Activated T-helper 9 cell treated with anti-CD3 and anti-CD28 coated beads, Interleukin-2, amount 50 U/mL, for 16 hours (primary cell): ENCODE measurements at places on chromosomes 5 and 9.

GRCh38 chr9:91994422-91994821 is 44.4 kb upstream of the ROR2 start:
- no peak for DNase-seq

DNA sequence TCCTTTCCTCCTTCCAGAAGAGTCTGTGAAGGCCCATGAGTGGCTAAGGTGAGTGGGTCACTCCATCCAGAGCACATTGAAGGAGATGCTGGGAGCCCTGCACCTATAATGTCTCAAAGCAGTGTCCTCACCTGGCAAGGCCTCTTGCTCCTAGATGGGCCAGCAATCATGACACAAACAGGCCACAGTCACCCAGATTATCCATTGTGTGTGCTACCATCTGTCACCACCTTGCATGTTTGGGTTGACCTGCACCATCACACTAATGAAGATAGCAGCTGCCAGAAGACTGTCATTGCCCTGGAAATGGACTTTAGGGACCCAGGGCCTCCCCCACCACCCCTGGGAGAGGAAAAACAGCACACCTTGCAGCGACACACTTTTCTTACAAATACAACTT is 69.6 kb downstream of the GABBR2 start:
- DNase-seq = no peak

DNA sequence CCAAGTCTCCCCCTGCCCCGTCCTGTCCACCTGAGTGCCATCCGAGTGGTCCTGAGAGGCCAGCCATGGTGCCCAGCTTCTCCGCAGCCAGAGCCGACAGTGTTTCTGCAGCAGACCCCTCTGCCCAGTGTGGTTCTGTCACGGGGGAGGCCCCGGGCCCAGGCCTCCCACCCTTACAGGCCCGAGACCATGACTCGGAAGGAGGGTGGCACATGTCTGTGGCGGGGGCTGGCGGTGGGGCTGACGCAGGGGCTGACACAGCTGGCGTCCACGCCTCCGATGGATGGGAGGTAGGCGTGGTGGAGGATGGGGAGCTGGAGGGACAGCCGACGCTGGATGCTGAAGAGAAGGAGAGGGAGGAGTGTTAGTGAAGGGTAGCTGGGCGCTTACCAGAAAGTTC is 35.0 kb upstream of the TBC1D2 start:
- no peak for DNase-seq

GRCh38 chr5:33272288-33272687 is 168.5 kb upstream of the TARS1 start:
- no peak for DNase-seq

DNA sequence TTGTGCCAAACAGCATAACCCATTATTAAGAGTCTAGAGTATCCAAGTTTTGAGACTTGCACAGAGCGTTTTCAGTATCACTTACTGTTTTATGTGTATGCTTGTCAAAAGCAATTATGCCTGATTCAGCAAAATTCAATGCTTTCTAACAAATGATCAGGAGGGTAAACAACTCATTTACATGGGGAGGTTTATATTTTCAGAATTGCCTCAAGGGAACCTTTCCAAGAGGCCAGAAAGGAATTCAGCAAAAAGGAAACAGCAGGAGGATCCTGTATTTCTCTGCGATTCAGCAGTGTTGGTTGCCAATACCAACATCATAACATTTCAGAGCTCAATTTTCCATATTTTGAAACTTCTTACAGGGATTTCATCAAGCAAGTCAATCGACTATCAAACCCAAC is 69.3 kb upstream of the DAB2 start:
- DNase-seq = no peak

DNA sequence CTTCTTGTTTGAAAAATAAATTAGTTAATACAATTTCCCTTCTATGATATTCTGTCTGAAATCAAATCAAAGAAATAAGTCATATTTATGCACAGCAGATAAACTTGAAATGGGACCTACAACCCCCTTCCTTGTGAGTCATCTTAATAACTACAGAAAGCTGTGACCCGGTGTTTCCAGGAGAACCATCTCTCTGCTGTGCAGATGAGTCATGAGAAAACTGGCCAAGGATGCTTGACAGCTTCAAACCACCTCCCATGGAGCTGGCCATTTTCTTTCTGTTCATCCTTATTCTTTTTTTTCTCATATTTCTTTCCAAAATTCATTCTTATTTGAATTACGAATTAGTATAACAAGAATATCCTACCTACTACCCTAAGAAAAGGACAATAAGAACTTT is 43.4 kb upstream of the NR4A3 start:
- DNase-seq = no peak

DNA sequence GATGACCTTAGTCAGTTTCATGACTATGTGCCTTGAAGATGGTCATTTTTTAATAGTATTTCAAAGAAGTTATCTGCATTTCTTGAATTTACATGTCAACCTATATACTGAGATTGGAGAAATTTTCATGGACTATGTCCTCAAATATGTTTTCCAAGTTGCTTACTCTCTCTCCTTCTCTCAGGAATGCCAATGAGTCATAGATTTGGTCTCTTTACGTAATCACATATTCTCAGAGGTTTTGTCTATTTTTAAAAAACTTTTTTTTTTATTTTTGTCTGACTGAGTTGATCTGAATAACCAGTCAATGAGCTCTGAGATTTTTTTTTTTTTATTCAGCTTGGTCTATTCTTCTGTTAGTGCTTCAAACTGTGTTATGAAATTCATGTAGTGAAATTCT is 374.7 kb upstream of the GRIN3A start:
- DNase-seq = no peak

DNA sequence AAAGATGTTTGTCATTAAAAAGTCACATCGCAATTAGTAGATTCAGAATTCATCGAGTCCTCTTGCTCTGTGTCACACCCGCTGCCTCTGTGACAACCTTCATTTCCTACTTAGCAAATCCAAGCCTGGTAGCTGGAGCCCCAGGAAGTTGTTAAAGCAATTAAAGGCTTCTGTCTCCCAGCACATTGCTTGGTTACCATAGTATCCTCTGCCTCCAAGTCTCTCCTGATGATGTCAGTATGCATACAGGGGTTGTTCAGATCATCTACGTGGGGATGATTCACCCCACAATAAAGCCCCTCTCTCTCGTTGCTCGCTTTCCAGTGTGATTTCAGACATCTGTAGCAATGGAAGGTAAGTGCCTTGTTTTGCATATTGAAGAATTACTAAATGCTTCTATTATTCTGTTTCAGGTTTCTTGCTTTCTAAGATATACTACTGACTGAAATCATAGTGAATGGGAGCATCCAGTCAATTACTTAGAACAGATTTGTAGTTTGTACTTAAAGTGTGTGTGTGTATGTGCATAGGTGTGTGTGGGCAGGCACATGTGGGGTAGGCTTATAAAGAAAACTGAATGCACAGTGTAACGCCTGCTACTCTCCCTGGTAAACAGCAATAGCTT is 52.9 kb downstream of the PAM start:
- no peak for DNase-seq

- DNase-seq = no peak
Measured at GRCh38 chr5:158621391-158621790, 478.3 kb downstream of the EBF1 start.

GRCh38 chr5:78243639-78244038 is 50.9 kb downstream of the AP3B1 start:
- DNase-seq = no peak

GRCh38 chr5:57955511-57955910 is 472.9 kb upstream of the ACTBL2 start:
- no peak for DNase-seq

DNA sequence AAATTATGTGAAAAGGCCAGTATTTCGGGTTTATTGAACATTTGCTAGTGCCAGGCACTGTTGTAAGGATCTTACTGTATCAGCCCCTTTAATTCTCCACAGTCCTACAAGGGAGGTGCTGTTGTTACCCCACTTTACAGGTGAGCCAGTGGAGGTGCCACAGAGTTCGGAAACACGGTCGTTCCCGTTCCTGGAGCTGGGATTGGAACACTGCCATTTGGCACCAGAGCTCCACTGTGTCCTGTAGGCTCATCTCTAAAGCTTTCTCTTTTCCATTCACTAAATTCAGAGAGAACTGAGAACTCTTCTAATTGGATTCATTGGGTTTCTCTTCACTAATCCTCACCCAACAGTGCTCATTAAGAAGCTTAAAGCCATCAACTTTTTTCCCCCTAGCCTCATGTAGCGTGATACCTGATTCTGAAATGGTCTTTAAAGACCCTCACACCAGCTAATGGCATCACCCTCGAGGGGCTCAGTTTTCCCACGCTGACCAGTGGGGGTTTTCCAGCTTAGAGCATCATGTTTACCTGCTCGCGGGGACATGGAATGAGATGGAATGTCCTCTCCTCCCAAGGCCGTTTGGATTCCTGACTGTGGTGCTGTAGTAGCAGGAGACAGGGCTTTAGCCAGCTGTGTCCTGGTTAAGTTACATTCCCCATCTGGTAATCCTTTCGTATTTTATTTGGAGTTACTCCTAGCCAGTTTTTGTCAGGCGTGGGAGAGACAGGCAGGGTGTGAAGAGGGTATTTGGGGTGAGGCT is 5.8 kb downstream of the ERGIC1 start:
- no peak for DNase-seq

DNA sequence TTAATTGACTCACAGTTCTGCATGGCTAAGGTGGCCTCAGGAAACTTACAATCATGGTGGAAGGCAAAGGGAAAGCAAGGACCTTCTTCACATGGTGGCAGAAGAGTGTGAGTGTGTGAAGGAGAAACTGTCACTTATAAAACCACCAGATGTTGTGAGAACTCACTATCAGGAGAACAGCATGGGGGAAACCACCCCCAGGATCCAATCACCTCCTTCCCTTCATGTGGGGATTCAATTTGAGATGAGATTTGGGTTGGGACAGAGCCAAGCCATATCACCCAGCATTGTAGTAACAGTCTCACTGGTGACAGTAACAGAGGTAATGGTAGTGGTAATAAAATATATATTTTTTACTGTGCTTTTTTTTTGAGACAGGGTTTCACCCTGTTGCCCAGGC is 18.1 kb downstream of the ZBTB5 start:
- no peak for DNase-seq

- no peak for DNase-seq
Measured at GRCh38 chr9:4207881-4208615, 91.8 kb downstream of the GLIS3 start.

GRCh38 chr5:151224372-151224771 is 480 bp upstream of the CCDC69 start:
- DNase-seq = no peak

DNA sequence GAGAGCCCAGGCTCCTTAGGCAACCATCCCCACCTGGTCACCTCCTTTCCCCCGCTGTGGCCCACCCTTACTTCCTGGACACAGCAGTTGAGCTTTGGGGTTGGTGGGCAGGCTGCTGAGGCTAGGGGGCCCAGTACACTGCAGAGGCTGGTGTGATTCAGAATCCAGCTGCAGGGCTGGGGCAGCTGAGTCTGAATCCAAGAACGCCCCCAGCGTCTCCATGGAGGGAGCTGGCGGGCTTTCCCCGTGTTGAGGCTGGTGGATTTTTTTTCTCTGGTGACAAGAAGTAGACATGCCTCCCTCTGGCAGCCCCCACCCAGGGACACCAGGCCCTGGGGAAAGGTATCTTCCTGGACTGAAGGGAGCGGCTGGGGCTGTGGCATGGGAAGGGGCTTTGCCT is 104.8 kb downstream of the RXRA start:
- DNase-seq = no peak

DNA sequence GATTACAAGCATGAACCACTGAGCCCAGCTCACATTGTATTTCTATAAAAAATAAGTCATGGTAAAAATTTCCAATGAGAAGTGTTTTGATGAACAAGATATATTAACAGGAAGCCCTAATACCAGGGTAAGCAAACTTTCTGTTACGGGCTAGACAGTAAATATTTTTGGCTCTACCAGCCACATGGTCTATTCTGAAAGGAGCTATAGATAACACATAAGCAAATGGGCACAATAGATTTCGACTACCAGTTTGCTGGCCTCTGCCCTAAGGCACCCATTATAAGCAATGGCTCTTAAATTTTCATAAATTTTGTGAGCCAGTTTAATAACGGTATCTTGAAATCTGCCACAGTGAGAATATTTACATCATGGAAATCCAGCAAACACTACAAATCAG is 8.1 kb downstream of the UBQLN1 start:
- DNase-seq = no peak

DNA sequence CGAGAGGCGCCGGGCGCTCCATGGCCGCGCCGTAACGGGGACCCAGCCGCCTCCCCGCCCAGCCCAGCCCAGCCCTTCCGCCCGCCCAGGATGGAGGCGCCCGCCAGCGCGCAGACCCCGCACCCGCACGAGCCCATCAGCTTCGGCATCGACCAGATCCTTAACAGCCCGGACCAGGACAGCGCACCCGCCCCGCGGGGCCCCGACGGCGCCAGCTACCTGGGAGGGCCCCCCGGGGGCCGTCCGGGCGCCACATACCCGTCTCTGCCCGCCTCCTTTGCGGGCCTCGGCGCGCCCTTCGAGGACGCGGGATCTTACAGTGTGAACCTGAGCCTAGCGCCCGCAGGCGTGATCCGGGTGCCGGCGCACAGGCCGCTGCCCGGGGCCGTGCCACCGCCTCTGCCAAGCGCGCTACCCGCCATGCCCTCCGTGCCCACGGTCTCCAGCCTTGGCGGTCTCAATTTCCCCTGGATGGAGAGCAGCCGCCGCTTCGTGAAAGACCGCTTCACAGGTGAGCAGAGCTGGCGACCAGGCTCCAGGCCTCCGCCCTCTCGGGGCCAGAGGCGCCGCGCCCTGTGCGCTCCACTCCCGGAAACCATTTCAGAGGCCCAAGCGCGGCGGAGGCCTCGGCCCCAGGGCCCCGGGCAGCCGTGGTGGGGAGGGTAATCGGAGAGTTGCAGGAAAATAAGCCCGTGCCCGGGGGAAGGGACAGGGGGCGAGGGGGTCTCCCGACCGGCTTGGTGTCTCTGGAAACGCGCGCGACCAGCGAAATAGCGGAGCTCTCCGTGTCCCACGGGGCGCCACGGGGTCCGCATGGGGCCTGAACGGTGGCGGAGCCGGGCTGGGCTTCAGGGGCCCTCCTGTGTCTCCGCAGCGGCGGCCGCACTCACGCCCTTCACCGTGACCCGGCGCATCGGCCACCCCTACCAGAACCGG is 496 bp downstream of the TLX3 start:
- DNase-seq = no peak

DNA sequence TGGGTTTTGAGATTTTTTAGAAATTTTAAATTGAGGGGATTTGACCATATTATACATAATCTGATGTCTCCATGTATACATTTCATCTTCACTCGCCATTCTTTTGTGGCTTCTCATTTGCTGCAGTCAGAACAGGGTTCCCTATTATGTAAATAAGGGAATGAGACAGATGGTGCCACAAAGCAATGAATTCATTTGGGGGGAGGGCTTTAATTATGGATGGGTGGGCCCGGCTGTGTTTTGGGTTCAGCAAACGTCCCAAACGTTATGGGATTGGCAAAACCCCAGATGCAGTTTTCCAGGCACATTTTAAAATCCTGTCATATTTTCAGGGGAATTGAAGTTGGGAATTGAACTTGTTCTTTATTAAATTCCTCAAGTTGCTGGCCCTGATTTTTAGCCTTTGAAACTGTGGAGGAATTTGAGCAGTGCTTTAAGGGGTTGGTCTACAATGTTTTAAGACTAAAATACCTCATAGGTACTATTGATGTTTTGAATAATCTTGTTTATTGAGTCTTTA is 558.5 kb upstream of the ZNF462 start:
- DNase-seq = no peak
